Stimulated activated CD8-positive, alpha-beta memory T cell treated with anti-CD3 and anti-CD28 coated beads, Interleukin-4, amount 100 ng/mL, for 1 hour (primary cell): ENCODE measurements at places on chromosomes 1 and 21.

GRCh38 chr1:116991171-116991845 lies 10.3 kb upstream of the CD101 start:
- no peak for DNase-seq

DNA sequence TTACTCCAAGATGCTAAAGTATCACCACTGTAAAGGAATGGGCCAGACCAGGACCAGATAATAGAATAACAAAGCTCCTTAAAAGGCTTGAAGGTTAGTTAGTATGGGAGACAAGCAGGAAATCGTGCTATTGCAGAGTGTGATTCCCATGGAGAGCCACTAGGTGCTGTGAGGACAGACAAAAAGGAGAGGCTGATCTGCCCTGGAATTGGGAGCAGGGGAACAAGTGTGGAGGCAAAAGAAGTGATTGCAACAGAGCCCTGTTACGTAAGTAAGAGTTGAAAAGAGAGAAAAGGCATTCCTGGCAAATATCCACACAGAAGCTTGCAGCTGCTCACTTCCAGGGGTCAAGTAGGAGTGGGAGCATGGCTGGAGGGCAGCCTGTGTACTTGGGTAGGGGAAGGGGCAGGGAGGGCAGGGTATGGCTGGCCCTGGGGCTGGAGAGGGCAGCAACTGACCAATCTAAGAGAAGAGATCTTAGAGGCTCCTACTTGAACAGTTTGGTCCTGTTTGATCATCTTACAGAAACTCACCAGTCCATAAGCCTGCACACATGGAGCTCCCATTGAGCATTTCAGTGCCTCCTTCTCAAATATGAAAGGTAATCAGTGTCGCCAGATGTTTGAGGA lies 207.7 kb upstream of the GJB5 start:
- no peak for DNase-seq

GRCh38 chr1:62676611-62677356 lies 11.4 kb downstream of the DOCK7 start:
- no peak for DNase-seq

DNA sequence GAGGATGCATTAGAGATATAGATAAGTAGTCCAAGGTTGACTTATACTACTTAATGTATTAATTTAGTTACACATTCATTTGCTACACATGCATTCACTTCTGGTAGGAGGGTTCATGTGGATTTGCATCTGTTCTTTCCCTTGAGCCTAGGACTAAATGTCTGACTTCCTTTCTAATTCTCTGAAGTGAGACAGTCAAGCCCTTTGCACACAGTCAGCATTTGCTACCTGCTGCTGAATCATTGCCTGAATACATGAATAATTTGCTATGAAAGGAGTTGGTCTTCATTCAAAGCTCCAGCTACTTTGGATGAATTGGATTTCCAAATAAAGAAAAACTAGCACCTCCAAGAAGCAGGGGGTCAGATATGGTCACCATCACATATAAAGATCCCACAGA lies 154.8 kb upstream of the DAB1 start:
- DNase-seq: no peak

DNA sequence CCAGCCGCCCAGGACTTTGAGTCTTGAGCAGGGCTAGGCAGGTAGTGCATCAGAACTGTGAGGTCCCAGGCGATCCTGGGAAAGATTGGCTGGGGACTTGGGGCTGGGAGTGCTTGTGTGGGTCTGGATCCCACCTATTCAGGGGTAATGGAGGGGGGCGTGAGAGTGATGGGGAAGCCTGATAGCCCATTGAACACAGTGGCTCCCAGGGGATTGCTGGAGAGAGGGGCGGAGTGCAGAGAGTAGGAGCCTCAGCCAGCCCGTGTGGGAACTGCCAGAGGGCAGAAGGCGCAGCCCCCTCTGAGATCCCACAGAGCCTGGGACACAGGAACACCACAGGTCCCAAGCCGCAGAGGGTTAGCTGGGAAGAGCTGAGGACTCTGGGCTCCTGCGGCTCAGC lies 19.3 kb upstream of the PDZK1IP1 start:
- no peak for DNase-seq

DNA sequence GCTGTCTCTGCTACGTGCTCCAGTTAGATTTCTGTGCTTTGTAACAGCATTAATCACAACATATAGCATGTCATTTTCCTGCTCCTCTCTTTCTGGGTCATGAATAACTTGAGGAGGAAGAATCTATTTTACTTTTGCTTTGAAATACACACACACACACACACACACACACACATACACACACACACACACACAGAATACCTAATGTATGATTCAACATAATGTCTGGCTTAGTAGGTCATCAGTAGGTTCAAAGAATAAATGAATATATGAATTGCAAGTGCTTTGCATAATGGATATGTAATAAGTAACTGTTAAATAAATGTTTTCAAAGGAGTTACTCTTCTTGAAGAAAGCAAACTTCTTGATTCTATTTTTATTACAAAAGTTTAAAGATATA lies 249.0 kb downstream of the PDE4B start:
- no peak for DNase-seq

- no peak for DNase-seq
Measured at GRCh38 chr1:172105230-172105629, 263.9 kb downstream of the DNM3 start.

- DNase-seq: no peak
Measured at GRCh38 chr1:107362468-107363140, 221.8 kb downstream of the NTNG1 start.

DNA sequence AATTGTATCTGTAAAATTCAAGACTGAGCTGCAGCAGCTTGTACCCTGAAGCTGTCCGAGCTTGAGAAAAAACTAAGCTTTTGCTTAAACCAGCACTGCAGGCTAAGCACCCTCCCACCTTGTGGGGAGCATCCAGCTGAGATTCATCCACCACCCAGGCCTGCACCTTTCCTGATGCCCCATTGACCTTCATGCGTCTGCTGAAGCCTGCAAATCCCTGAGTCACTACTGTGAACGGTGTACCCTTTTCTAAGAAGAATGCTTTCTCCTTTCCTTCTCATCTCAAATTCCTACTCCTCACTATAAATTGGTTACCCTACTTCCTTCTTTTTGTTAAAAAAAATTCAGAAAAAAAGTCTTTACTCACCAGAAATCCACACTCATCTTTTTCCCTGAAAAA lies 90.9 kb upstream of the RGS18 start:
- no peak for DNase-seq

GRCh38 chr1:37035796-37036666 lies 1.7 kb upstream of the GRIK3 start:
- DNase-seq: no peak

GRCh38 chr1:26288311-26288941 lies 8.5 kb downstream of the SH3BGRL3 start:
- DNase-seq: no peak

- DNase-seq: no peak
Measured at GRCh38 chr1:41498391-41498790, 13.9 kb upstream of the EDN2 start.

GRCh38 chr1:6299557-6300165 lies 38.8 kb upstream of the GPR153 start:
- DNase-seq: no peak

DNA sequence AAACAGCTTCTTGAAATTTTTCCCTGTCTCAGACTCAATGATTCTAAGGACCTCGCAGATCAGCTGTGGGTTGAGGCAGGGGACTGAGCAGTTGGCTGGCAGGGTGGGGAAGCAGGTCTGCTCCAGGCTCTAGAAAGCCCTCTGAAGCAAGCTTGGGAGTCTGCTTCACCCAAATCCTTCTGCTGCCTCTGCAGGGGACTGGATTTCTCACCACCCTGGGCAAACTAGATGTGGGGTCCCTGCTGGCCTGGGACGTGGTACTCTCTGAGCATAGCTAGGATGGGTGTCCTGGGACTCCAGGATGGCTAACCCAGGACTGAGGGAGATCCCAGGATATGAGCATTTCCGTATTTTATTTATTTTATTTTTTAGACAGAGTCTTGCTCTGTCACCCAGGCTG lies 89.3 kb downstream of the LAMC2 start:
- DNase-seq: no peak

- DNase-seq: no peak
Measured at GRCh38 chr1:67451356-67451755, 21.2 kb upstream of the SERBP1 start.

DNA sequence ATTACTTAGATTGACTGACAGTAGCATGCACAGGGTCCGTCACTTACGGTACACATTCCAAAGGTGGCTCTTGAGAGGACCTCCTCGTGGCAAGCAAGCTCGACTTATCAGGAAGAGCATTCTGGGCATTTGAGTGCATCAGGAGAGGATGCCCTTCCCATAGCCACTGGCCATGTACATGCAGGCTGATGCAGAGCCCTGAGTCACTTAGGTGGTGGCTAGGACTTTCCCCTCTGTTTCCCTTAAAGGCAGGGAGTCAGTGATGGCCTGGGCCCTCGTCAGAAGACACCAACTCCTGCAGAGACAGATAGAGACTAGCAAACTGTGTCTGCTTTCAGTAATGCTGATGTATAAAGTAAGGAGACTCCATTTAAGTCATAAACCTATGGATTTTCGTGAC lies 12.9 kb downstream of the EXO1 start:
- no peak for DNase-seq

GRCh38 chr1:146016891-146017290 lies 4.6 kb downstream of the HJV start:
- no peak for DNase-seq

DNA sequence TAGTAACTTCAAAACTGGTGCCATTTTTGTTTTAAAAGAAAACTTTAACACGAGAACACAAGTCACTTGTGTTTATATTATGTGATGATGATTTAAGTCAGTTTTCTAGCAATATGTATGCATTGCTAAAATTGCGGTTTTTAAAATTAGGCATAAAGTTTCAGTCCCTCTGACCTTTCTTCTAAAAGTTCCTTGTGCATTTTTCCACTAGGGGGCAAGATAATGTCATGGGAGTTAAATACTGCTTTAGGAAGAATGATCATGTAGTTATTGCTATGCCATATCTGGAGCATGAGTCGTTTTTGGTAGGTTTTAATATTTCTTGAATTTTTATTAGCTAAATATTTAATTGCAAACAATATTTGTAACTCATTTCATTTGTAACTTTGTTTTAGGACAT lies 10.7 kb downstream of the CDC7 start:
- no peak for DNase-seq

- no peak for DNase-seq
Measured at GRCh38 chr21:37655611-37656300, 260.5 kb downstream of the KCNJ6 start.

DNA sequence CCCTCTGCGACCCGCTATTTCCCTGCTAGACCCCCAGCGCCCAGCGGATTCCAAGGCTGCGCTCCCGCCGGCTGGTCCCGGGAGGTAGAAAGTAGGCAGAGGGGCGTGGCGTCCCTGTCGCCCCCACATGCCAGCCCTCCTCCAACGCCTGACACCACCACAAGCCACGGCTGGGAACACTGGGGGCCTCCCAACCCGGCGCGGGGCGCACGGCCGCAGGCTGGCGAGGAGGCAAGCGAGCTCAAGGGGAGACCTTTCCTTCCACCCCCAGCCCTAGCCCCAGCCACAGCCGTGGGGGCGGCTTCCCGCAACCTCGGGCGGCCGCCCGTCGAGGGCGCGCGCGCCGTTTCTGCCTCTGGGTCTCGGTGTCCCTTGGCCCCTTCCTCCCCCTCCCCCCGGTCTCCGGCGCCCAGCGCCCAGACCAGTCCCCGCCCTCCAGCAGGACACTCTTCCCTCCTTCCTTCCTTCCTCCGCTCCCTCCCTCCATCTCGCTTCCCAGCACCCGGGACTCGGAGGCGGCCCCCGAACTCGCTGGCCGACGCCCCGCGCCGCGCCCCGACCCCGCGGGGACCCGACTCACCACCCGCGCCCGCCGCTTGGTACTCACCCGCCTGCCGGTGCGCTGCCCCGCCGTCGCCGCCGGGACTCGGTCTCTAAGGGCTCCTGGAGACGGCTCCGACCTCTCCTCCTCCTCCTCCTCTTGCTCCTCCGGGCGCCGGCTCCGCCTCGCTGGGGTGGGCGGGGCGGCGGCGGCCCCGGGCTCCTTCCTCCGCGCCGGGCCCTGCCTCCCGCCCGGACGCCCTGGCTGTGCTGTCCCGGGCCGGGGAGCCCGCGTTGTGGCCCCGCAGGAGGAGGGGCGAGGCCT lies at the start of gene GNG12:
TSS of gene GNG12 (minus strand) at position 731 of the 865 bp plus-strand sequence. CDS start 125,781 bp downstream, outside the sequence.
- no peak for DNase-seq

DNA sequence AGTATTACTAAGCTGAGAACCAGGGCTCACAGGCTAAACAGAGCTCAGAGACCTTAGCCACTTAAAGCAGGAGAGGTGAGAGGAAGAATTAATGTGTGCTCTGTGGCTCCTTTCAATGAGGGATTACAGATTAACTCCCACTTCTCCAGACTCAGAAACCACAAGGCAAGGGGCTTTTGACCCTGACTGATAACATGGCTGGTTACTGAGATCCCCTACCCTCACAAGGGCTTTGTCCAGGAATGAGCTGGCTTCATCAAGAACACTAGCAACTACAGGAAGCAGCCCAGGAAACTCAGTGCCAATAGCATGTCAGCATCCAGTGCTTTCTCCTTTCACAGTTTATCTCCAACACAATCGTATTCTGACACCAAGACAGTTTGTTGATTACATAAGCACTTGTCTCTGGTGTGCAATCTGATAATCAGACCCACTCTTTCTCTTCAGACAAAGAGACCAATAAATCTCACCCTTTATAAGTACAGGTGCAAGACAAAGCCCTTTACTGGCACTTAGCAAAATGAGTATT lies 38.8 kb downstream of the ERI3 start:
- DNase-seq: no peak

- DNase-seq: no peak
Measured at GRCh38 chr1:58717979-58718378, 18.1 kb upstream of the MYSM1 start.

- no peak for DNase-seq
Measured at GRCh38 chr1:221812088-221812752, 70.3 kb upstream of the DUSP10 start.

DNA sequence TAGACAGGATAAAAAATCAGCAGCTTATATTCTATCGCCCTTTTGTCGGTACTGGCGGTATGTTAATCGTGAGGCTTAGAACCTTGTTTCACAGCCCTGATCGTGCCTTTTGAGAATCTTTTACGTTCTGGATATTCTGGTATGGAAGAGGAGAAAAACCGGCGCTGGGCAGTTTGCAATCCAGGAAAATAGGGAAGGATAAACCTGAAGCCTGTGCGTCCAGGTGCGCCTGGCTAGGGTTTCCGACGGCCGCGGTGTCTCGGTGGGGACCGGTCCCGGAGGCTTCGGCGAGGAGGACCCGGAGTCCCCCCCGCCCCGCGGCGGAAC lies 258 bp upstream of the SYPL2 start:
- no peak for DNase-seq

GRCh38 chr1:22045604-22046228 lies 6.8 kb upstream of the CDC42 start:
- DNase-seq: no peak
